Caudate nucleus (tissue), 63 donors: ENCODE measurements at places on chromosomes 11 and 22.

DNA sequence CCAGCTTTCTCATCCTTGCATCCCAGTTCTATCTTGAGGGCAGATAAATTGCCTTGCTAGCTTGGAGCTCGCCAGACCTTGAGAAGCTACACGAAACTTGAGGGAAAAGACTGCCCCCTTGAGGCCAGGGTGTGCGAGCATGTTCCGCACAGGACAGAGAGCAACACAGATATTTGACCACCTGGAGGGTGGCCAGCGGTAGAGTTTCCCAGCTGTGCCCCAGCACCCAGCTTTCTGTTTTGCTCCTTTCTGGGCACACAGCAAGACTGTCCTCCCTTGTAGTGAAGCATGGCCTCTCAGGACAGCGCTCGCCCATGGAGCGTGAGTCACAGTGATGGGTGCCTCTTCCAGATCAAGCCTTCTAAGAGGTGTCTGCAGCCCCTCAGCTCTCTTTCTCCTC is 23.5 kb downstream of the SPATA19 start:
- no peak for DNase-seq

- no peak for DNase-seq
Measured at GRCh38 chr22:17152971-17153370, 6.1 kb downstream of the HDHD5 start.

- DNase-seq, result no peak
Measured at GRCh38 chr11:19810852-19811251, 98.2 kb downstream of the NAV2 start.

DNA sequence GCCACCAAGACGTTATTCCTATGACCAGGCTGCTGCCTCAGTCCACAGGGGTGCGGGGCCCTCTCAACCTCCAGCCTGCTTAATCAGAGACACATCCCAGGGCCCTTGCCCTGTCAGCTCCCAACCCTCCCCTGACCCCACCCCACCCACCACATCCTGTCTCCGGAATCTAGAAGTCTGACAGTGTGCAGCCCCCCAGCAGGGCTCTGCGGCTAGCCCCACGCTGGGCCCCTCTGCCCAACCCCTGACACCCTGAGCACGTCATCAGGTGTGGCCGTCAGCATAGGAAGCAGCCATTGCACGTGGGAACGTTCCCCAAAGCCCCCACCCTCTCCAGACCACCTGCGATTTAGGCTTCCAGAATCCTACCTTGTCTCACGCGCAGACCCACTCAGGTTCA is 34.3 kb upstream of the IGSF9B start:
- no peak for DNase-seq

DNA sequence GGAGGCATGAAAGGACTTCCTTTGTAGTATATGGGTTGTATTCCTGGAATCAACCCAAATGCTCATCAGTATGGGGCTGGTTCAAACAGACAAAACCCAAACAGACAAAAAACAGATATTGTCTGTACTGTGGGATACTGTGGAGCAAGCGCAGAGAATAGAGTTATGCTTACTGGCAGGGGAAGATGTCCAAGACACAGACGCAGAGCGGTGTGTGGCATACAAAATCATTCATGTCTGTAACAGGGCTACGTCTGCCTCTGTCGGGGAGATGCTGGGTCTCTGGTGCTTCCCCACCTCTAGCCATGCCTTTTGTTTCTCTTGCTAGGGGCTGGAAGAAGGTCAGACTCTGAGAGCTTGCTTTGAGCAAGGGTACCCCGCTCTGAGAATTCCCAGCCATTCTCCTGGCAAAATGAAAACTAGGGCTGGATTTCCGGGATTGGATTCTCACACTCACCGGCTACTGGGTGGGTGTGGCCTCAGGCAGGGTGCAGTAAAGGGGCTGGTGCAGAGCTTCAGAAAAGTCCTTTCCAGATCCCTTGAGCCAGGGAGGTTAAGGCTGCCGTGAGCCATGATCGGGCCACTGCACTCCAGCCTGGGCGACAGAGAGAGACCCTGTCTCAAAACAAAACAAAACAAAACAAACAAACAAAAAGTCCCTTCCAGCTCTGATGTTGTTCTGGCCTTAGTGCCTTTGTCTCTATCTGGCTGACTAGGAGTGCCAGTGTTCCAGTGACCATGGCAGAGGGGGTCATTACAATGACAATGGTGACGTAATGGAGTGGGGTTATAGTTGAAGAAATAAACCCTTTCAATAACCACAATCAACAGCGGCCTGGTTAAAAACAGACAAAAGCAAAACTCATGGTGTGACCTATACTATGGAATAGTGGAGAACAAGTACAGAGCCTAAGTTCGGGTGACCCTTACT is 2.9 kb upstream of the ABCC8 start:
- DNase-seq, result peak; percentile 11

DNA sequence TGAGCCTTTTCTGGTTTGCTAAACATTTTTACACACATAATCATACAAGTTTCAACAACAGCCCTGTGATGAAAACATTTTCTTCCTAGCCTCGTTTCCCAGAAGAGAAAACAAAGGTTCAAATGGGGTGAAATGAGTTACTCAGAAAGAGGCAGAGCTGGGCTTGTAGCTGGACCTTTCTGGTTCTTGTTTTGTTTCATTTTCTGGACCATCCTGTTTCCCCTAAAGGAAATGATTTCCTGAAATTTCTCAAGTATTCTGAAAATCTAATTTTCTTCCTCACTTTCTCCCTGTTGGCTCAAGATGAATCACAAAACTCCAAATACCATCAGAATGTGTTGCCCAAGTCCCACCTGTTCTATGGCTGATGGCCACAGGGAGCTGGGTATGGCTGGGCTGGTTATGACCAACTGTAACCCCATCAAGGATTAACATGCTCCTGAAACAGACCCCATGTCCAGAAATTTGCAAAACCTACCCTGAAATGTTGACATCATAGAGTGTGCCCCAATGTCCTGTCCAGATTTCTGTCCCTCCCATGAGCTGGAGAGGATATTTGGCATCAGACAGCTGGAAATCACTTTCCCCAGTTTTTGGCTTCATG is 6.7 kb upstream of the APOL4 start:
- no peak for DNase-seq

- no peak for DNase-seq
Measured at GRCh38 chr11:131561501-131561900, 191.1 kb downstream of the NTM start.

- DNase-seq, result peak; percentile 12
Measured at GRCh38 chr11:77047007-77047927, 13.1 kb downstream of the B3GNT6 start.

DNA sequence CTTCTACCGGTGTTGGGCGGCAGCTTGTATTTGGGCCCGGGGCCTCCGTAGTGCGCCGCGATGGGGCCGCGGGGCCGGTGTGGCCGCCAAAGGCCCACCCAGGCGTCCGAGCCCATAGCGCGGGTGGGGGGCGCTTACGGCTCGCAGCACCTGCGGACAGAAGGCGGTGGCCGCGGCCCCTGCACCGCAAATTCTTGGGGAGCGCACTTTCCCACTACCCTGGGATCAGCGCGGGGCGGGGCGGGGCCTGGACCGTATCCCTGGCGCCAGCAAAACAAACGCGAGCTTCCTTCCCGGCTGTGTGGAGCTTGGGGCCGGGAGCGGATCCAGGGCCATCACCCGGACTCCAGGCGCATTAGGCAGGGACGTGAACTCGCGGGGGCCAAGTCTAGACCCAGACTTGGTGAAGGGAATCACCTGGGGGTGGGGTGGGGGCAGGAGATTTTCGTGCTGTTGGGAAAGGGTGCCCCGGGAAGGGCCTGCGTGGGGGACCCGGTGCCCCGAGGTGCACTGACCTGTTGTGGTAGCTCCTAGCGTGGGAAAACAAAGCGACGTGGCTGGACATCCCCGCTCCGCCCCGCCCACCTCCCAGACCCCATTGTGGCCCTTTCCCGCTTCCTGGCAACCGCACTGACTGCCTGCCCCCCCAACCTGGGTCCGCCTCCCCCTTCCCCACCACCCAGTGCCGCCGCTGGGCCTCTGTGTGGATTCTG is 2.3 kb upstream of the TYMP start:
- DNase-seq, result no peak

- DNase-seq, result no peak
Measured at GRCh38 chr11:119650251-119650650, 78.7 kb downstream of the NECTIN1 start.

- no peak for DNase-seq
Measured at GRCh38 chr11:119728211-119728626, 781 bp downstream of the NECTIN1 start.

DNA sequence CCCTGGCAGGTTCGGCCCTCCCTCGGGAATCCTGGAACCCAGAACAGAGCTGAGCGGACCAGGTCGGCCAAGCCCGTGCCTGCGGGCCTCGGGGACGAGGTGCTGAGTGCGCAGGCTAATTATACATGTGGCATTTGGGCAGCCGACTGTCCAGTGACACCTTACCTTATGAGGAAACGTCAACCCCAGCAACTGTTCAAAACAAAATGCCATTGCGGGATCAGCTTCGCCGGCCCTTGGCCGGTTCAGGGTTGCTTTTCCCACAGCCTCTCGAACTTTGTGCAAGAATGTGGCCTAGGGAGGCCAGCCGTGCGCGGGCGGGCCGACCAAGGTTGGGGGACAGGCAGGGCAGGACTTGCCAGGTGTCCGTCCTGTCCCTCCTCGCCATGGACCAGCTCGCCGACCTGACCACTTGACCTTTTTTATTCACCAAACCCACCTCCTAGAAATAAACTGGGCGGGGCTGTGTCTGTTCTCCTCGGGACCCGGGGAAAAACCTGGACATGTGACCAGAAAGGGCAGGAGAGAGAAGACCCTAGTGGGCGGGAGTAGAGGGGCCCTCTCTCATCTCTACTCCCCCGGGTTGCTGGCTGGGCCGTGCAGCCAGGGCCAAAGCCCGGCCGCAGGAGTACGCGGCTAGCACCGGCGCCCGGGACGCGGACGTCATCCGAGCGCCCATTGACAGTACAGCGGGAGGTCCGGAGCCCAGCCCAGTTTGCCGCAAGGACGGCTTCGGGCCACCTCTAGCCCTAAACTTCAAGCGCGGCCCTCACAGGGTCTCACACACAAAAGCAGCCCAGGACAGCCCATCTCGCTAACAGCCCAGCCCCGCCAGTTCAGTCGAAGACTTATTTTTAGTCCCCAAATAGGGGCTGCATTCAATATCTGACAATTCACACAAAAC is 134.3 kb upstream of the C11orf58 start:
- no peak for DNase-seq

DNA sequence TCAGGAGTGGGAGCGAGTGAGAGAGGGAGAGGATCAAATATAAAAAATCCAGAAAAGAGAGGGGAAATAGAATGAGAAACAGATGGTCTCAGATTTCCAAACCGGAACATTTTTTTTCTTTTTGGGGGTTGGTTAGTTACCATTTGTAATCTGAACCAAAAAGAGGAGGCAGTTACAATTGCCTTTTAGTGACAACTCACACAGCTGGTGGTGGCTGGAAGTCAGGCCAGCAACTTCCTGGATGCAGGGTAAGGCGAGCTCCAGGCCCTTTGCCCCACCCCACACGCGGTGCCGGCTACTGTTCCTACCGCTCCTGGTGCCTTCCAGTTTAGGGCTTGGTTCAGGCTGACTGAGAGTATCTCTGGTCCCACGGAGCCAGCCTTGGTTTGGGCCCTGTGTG is 21.0 kb upstream of the UBASH3B start:
- DNase-seq, result no peak

- no peak for DNase-seq
Measured at GRCh38 chr11:30210357-30210756, 20.5 kb upstream of the FSHB start.

DNA sequence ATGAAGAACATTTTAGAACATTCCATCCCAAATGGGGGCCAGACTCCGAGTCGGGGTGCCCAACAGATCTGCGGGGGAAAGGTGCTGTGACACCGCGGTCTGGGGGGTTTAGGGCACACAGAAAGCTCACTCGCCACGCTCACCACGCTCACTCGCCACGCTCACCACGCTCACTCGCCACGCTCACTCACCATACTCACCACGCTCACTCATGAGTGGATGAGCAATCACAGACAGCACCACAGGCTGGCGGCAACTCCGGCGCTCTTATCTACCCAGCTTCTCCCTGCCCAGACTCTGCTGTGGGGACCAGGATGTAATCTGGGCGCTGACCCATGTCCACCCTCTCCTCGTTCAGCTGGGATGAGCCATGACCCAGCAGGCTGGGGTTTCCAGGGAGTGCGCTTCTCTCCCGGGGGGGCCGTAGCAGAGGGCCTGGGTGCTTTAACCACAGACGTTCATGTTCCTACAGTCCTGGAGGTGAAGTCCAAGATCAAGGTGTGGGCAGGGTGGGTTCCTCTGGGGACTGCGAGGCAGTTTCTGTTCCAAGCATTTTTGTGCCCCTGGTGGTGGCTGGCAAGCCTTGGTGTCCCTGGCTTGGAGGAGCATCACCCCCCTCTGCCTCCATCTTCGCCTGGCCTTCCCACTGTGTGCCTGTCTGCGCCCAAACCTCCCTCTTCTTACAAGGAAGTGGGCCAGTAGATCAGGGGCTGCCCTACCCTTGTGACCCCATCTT is 141.2 kb downstream of the CTTN start:
- DNase-seq, result no peak

GRCh38 chr11:132874638-132875037 is 657.7 kb downstream of the OPCML start:
- no peak for DNase-seq

- no peak for DNase-seq
Measured at GRCh38 chr11:45165386-45165785, 18.9 kb downstream of the PRDM11 start.

GRCh38 chr11:18490319-18490718 is 34.7 kb downstream of the LDHAL6A start:
- DNase-seq, result no peak

GRCh38 chr22:33261699-33262098 is 203.5 kb upstream of the SYN3 start:
- no peak for DNase-seq

GRCh38 chr11:72349053-72349452 is 85.3 kb downstream of the CLPB start:
- DNase-seq, result no peak

DNA sequence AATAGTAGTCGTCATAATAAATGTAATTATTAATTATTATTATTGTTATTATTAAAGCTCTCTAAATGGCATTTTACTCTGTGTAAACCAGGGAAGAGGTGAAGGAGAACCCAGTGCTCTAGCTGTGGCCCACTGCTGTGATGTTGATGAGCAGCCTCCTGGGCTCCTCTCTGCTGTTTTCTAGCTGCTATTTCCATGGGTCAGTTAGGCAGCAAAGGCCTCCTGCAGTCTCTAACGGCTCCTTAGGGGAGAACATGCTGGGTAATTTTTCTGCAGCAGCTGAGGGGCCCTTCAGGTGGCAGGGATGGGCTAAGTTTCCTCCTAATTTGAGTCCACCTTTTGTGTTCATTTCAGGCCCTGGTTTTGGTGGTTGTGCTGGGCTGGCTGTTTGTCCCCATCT is 24.6 kb downstream of the SLC5A1 start:
- DNase-seq, result no peak

DNA sequence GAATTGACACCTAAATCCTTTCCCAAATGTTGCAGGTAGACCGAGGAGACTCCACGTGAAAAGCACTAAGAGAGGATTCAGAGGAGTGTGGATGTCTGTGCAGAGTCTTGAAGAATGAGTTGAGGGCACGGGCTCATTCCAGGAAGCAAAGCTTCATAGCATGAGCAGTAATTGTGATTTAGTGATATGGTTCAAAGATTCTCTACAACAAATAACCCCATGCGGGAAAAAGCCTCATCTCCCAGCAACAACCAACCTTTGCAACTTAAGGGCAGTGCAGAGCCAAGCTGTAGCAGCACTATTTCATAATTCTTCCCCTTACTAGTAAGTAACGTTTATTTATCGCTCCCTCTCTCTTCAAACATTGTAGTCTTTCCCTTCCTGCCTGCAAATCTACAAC is 87.5 kb upstream of the CLMP start:
- DNase-seq, result no peak
